ENCODE measurements at places on chromosomes 16 and 17.

DNA sequence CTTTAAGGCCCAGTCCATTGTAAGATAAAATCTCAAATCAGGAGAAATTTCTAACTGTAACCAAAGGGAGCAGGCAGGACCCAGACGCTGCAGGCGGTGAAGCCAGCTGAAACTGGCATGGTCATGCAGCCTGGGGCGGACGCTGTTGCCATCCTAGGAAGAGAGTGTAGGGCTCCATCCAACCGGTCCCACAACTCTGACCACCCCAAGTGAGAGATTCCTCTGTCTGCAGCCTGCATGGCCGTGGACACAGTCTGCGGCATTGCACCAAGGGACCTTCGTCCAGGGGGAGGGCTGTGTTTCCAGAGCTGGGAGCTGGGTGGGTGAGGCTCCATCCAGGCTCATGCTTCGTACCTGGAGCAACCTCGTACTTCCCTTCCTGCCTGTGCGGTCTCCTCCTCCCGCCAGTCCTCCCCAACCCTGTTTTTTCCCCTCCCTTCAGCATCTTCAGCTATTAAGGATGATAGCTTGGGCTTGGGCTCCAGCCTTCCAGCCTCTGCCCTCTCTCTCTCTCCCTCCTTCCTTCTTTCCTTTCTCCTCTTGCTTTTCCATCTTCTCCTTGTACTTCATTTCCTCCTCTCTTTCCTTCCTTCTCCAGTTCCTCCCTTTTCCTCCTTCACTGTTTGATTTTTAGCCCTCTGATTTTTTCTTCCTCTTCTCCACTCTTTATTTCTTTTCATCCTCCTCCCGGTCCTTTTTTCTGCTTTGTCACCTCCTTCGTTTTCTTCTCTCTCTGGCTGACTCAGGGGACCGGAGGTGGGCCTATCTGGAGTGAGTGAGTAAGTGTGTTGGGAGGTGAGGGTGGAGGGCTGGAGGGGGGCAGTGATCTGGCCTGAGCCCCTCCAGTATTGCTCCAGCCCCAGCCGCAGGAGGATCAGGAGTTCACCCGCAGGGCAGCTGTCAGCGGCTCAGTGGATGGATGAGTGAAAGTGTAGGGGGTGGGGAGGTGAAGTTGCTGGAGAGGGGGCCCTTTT is 17.0 kb upstream of the LHX1 start:
- DNase-seq: no peak

DNA sequence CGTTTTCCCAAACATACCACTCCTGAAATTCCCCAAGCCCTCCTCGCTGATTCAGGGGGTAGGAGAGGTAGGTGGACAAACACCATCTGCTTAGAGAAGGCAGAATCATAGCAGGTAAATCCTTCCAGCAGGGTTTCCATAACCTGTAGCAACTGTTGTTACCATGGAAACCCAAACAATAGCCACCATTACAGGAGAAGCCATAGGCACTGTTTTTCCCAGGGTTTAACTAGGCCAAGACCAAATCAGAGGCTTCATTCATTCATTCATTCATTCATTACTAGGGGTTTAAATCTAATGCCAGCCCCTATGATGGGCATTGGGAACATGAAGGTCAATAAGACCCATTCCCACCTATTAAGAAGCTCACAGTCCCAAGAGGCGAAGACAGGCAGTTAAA is 25.5 kb upstream of the CIITA start:
- no peak for DNase-seq

DNA sequence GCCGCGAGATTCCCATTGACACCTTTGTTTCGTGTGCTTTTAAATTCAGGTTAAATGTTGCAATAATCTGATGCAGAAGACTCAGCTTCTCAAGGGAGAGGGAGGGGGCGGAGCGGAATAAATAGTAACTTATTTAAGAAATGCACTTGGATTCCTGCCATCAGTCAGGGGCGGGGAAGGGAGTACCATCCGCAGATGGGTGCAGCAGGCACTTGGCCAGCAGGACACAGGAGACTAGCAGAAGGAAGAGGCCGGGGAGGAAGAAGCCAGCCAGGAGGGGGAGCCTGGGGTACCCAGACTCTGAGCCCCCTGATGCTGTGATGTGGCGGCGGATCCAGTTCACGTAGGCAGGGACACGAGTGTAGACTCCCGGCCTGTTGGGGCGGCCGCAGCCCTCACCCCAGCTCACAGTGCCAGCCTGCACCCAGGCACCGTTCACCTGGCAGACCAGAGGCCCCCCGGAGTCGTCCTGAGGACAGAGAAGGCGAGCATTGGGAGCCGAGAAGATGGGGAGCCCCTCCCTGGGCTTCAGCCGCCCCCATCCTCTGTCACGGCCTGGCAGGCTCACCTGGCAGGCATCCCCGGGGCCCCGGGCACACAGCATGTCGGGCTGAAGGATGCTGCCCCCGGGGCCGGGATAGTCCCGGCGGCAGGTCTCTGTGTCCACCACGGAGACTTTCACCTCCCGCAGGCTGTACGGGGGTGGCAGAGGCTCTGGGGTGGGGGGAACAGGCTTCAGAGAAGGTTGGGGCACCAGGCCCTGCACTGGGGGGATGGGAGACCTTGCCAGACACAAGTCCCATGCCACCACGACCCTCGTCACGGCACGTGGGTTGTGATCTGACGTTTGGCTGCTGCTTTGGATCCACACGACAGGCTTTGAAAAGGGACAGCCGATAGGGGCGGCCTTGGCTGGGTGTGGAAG is 3.2 kb downstream of the TPSG1 start:
- no peak for DNase-seq

- no peak for DNase-seq
Measured at GRCh38 chr16:80197741-80198201, 343.0 kb upstream of the DYNLRB2 start.

- DNase-seq: no peak
Measured at GRCh38 chr16:30002614-30003346, 6.7 kb downstream of the INO80E start.
